Chondrocyte (in vitro differentiated cells): ENCODE measurements at places on chromosomes 12 and 14. TPM values are rescaled to one million over a fixed set of nuclear protein-coding genes. Genes with fewer than 3 reads are reported as not detected.
A peak's percentile ranks its signal among the peaks of the same experiment; 100 is the strongest.

DNA sequence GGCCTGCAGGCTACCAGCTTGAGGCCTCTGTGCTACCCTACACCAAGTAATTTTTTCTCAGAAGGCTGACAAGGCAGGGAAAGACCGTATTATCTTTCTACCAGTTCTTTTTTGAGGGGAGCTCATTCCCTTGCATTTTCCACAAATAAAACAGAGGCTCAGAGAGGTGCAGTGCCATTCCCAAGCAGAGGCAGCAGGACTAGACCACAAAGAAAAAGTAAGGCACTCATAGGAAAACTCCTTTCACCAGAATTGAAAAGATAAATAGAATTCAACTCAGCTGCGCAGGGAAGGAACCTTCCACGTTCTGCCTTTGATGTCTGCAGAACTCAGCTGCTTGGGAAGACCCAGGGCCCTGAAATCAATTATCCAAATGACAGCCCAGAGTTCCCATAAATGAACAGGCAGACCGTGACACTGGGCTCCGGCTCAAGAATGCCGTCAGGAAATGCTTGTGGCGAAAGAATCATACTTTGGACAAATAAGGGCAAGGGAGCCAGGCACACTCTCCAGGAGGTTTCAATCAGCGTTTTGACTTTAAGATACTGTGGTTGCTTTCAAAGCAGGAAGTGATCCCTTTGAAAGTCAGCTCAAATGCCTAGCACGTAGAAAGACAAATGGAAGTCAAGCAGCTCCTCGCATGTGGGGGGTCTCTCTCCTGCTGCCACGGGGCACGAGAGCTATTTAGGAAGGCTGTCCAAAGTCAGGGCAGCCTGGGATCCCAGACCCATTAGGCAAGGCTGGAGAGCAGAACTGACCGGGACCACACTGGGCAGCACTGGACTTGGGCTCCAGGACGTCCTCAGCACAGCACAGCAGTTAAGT is 14.0 kb downstream of the KCTD10 start:
- peaks cover 86% of the 10 kb centered on the region for H3K4me1 ChIP-seq
- H3K27ac ChIP-seq: peak overlapping the region; percentile 97
- no peaks in the 10 kb centered on the region for H3K27me3 ChIP-seq
- no peak for DNase-seq
- peaks cover 14% of the 10 kb centered on the region for H3K36me3 ChIP-seq
- peak overlapping the region; percentile 61 for H3K4me3 ChIP-seq

DNA sequence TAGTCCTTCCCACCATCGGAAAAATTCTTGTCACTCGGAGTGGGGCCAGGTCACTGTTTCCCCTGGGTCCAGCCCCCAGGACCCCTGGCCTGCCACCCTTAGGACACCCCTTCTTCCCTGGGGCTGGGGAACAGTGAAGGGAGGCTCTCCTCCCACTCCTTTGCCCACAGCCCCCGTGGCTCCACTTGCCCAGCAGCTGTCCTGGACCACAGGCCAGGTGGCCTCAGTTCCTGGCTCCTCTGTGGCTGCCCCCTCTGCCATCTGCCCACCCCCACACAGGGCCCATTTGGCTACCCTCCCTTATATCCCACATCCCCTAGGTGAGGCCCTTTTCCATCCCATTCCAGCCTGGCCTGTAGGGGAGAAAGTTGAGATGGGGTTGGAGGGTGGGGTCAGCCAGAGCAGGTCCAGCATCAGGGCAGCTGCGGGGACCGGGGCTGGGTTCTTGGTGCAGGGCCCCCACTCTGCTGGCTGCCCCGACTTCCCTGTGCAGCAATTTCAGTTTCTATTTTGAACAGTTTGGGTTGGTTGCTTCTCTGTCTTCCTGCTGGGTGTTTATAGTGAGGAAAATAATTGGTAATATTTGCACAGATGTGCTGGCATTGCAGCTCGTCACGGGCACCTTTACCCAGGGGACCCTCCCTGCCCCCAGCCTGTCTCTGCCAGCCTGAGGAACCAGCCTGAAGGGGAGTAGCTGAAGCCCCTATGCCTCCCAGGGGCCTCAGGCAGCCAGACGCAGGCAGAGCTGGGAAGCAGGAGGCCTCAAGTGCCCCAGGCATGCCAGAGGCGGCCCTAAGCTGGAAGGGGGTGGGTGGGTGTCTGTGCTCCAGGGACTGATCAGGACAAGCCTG is 23.4 kb downstream of the SYNDIG1L start:
- no peak overlapping the region for H3K4me3 ChIP-seq
- H3K36me3 ChIP-seq: no peaks in the 10 kb centered on the region
- no peak overlapping the region for H3K27ac ChIP-seq
- no peak for DNase-seq

DNA sequence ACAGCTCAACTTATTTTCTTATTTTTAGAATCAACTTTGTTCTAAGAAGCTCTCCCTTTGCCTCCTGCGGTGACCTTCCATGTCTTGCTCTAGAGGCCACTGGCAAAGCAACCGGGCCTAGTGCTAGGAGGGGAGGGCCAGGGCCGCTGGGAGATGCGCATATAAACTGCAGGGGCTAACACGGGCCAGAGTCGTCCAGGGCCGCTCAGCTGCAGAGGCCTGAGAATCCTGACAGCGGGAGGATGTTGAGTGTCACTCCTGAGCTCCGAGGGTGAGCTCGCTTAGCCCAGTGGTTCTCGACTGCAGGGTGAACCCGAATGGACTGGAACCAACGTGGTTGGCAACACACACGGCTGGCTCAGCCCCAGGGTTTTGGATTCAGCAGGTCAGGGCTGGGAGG is 6.5 kb upstream of the PIWIL1 start:
- H3K4me1 ChIP-seq: no peaks in the 10 kb centered on the region
- H3K36me3 ChIP-seq: no peaks in the 10 kb centered on the region
- no peak overlapping the region for H3K4me3 ChIP-seq
- H3K27ac ChIP-seq: no peak overlapping the region
- H3K27me3 ChIP-seq: peaks cover 29% of the 10 kb centered on the region
- no peak for DNase-seq

DNA sequence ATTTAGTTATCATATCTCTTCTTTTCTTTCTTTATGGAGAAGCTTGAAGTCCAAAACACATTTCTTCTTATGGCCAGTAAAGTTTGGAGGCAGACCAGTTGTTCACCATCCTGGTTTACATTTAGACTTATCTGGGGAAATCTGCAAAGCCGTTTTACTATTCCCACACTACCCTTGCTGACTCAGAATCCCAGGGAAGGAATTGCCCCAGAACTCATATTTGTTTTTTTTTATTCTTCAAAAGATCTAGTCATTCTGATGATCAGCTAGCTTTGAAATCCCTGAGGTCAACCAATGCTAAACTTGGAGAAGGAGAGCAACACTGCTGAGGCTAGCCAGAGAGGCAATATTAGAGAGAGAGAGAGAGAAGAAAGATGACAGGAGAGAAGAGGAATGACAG is 12.3 kb upstream of the LMO3 start:
- H3K4me1 ChIP-seq: no peaks in the 10 kb centered on the region
- no peak overlapping the region for H3K27ac ChIP-seq
- H3K36me3 ChIP-seq: no peaks in the 10 kb centered on the region
- no peak overlapping the region for H3K4me3 ChIP-seq
- DNase-seq: no peak
- H3K27me3 ChIP-seq: peaks cover 2% of the 10 kb centered on the region

DNA sequence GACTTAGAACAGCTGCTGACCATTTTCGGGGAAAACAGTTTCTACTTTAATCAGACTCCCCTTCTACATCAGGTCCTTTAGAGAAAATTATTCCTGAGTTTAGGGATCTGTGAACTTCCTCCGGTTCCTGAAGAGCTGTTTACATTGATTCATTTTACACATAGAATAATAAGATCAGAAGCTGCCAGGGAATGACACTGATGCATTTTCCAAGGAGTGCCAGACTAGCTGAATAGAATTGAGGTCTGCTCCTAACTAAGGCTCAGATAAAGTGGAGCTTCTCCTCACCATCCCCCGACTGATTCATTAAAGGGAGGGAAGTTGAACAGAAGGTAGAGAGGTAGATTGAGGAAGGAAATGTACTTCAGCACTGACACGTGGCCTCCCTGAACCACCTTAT is 41.9 kb upstream of the PSMA6 start:
- no peak overlapping the region for H3K4me3 ChIP-seq
- peaks cover 9% of the 10 kb centered on the region for H3K4me1 ChIP-seq
- H3K36me3 ChIP-seq: peaks cover 6% of the 10 kb centered on the region

- H3K4me3 ChIP-seq: no peak overlapping the region
- no peak overlapping the region for H3K27ac ChIP-seq
- no peaks in the 10 kb centered on the region for H3K27me3 ChIP-seq
Observed at GRCh38 chr12:123101526-123101925, 49.4 kb downstream of the PITPNM2 start.

- H3K27ac ChIP-seq: peak overlapping the region; percentile 32
- H3K27me3 ChIP-seq: no peaks in the 10 kb centered on the region
- peaks cover 14% of the 10 kb centered on the region for H3K4me1 ChIP-seq
Observed at GRCh38 chr12:122473543-122474323, 27.0 kb downstream of the ZCCHC8 start.

GRCh38 chr12:75672200-75672599 is 160.8 kb upstream of the KRR1 start:
- no peak for DNase-seq
- H3K27me3 ChIP-seq: no peaks in the 10 kb centered on the region
- H3K36me3 ChIP-seq: no peaks in the 10 kb centered on the region

DNA sequence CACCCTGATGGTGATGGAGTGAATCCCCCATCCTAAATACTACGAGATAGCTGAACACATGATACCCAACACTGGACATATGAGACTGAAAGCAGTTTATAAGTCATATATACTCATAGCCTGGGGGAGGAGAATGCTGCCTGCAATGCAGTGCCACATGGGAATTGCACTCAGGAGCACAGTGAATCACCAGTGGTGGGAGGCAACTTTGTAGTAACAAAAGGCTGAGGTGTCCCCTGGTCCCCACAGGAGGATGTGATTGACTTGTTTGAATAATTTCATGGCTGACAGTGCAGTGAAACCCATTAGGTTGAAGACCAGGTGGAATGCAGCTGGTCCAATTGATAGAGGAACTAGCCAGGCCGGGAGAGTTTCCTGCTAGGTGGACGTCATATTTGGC is 20.2 kb downstream of the CCDC38 start:
- no peak overlapping the region for H3K4me3 ChIP-seq
- peaks cover under 1% of the 10 kb centered on the region for H3K27me3 ChIP-seq
- no peak overlapping the region for H3K27ac ChIP-seq
- no peaks in the 10 kb centered on the region for H3K4me1 ChIP-seq
- peaks cover 4% of the 10 kb centered on the region for H3K36me3 ChIP-seq
- DNase-seq: no peak

GRCh38 chr12:49335955-49336644 is 888 bp downstream of the C1QL4 start:
- no peaks in the 10 kb centered on the region for H3K36me3 ChIP-seq
- no peak overlapping the region for H3K27ac ChIP-seq
- peaks cover 11% of the 10 kb centered on the region for H3K27me3 ChIP-seq
- H3K4me1 ChIP-seq: peaks cover 27% of the 10 kb centered on the region
- no peak overlapping the region for H3K4me3 ChIP-seq

DNA sequence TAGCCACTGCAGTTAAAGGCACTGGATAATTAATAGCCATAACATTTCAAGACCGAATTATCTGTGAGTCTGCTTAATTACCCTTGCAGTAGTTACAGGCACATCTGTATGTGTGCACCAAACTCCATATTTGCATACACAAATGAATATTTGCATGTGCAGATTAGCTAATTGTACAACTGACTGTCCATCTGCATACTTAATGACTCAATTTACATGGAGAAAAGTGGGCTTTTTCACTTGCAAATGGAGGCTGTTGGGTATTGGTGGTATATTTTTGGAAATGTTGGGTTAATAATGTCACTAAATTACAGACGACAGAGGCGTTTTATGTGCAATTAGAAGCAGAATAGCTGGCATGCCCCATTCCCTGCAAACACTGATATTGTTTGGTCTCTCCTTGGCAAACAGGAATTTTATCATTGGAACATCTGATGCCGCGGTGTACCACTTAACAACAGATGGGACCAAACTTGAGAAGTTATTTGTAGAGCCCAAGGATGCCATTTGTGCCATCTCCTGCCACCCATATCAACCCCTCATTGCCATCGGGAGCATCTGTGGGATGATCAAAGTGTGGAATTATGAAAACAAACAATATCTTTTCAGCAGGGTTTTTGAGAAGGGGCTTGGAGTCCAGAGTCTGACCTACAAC is 39.6 kb downstream of the CFAP251 start:
- H3K27ac ChIP-seq: no peak overlapping the region
- peaks cover 3% of the 10 kb centered on the region for H3K4me1 ChIP-seq
- H3K27me3 ChIP-seq: no peaks in the 10 kb centered on the region
- peaks cover 12% of the 10 kb centered on the region for H3K36me3 ChIP-seq
- DNase-seq: no peak

GRCh38 chr12:27705263-27705662 is 5.4 kb upstream of the MRPS35 start:
- DNase-seq: no peak
- no peak overlapping the region for H3K4me3 ChIP-seq
- no peaks in the 10 kb centered on the region for H3K27me3 ChIP-seq
- H3K36me3 ChIP-seq: no peaks in the 10 kb centered on the region

- DNase-seq: no peak
- no peak overlapping the region for H3K4me3 ChIP-seq
- H3K36me3 ChIP-seq: peaks cover 11% of the 10 kb centered on the region
- no peak overlapping the region for H3K27ac ChIP-seq
Observed at GRCh38 chr14:66920196-66920595, 269.0 kb upstream of the GARIN2 start.

GRCh38 chr12:118456741-118457140 is 80.4 kb downstream of the SUDS3 start:
- H3K27me3 ChIP-seq: no peaks in the 10 kb centered on the region
- H3K27ac ChIP-seq: no peak overlapping the region
- DNase-seq: no peak
- H3K4me3 ChIP-seq: no peak overlapping the region
- H3K36me3 ChIP-seq: peaks cover 2% of the 10 kb centered on the region

DNA sequence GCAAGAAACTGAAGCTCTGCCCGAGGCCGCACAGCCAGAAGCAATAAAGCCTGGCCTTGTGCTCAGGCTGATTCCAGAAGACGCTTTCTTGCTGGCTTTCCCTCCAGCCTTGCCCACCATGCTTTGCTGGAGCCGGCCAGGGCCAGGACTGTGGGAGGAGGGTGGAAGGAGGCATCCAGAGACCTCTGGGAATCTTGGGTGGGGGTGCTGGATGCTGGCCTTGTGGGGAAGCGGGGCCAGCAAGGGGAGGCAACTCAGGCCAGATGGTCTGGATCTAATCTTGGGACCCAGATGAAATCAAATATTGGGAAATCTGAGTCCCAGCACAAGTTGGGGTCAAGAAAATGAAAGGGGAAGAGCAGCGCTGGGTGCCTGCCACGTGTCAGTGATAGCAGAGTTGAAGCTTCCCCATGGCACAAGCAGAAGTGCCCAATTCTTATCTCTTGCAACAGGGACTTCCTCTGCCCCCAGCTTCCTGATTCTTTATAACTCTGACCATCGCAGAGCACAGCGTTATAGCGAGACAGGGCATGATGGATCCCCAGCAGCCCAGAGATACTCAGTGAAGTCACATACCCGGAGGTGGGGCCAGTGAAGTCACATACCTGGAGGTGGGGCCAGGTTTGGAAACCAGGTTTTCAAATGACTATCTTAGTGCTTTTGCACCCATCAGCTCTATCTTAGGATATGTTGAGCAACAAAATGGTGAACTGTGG is 6.4 kb upstream of the RABGGTA start:
- DNase-seq: peak; percentile 20
- H3K27ac ChIP-seq: no peak overlapping the region
- no peaks in the 10 kb centered on the region for H3K4me1 ChIP-seq
- no peak overlapping the region for H3K4me3 ChIP-seq

The KRT86 gene
- total RNA-seq: 0.44 to 0.92 TPM (median 0.67 TPM) in 3 replicates

The TCL1B gene
- total RNA-seq: not detected in 3 replicates

The ZNF740 gene
- 27.3 to 36.7 TPM (median 28.0 TPM) in 3 replicates for total RNA-seq

The KLRK1 gene
- total RNA-seq: not detected in 3 replicates

The ASCL1 gene
- not detected in 3 replicates for total RNA-seq

The KERA gene
- not detected in 3 replicates for total RNA-seq

The TMEM52B gene
- total RNA-seq: not detected in 3 replicates

The TMTC2 gene
- 1.4 to 8.9 TPM (median 1.9 TPM) in 3 replicates for total RNA-seq

The PLXNC1 gene
- 0.67 to 1.4 TPM (median 0.72 TPM) in 3 replicates for total RNA-seq

The SLC4A8 gene
- total RNA-seq: 2.4 to 5.4 TPM (median 2.7 TPM) in 3 replicates
